ENCODE measurements at places on chromosomes 13 and 19. TPM values are rescaled to one million over a fixed set of nuclear protein-coding genes. Genes with fewer than 3 reads are reported as not detected.

The GARIN5A gene
- total RNA-seq: 1.8 TPM

The MBD3L3 gene
- total RNA-seq: not detected

The TMPRSS9 gene
- 0.08 TPM for total RNA-seq

The KRI1 gene
- total RNA-seq: 19.8 TPM

The REX1BD gene
- 49.3 TPM for total RNA-seq
